Gastrocnemius medialis (tissue), 4 donors: ENCODE measurements at places on chromosomes 3 and 15. TPM values are rescaled to one million over a fixed set of nuclear protein-coding genes. Genes with fewer than 3 reads are reported as not detected.

The MEX3B gene
- 2.4 TPM for total RNA-seq

GRCh38 chr15:90162956-90163355 is 38.2 kb upstream of the SEMA4B start:
- H3K27me3 ChIP-seq: no peaks in the 10 kb centered on the region
- H3K4me3 ChIP-seq: no peak overlapping the region
- H3K36me3 ChIP-seq: no peaks in the 10 kb centered on the region
- H3K27ac ChIP-seq: no peak overlapping the region
- H3K4me1 ChIP-seq: peaks cover 6% of the 10 kb centered on the region
- DNase-seq: no peak

The AMIGO3 gene
- 0.42 TPM for total RNA-seq

The FBXO40 gene
- 7.2 TPM for total RNA-seq

DNA sequence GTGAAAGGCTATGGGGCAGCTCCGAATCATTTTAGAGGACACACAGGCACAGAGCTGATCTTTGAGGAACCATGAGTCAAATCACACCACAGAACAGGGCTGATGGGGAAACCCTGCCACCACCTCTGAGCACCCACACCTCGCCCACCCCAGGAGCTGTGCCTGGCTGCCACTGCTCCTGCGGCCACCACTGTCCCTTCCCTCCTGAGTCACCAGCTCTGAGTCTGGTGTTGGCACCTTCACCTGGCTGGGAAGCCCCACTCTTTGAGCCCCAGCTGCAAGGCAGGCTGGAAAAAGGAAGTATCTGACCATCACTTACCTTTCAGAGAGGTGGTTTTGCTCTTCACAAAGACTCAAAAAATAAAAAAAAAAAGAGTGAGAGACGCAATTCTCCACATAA is 63.6 kb upstream of the MEF2A start:
- no peak overlapping the region for H3K27ac ChIP-seq
- H3K4me3 ChIP-seq: no peak overlapping the region
- peaks cover 22% of the 10 kb centered on the region for H3K4me1 ChIP-seq
- no peaks in the 10 kb centered on the region for H3K27me3 ChIP-seq

- H3K4me1 ChIP-seq: peaks cover 44% of the 10 kb centered on the region
- no peaks in the 10 kb centered on the region for H3K27me3 ChIP-seq
- no peaks in the 10 kb centered on the region for H3K36me3 ChIP-seq
- DNase-seq: peak; percentile 20
- no peak overlapping the region for H3K4me3 ChIP-seq
These were observed 82.7 kb downstream of the ABHD5 start for GRCh38 chr3:43773273-43774094.

DNA sequence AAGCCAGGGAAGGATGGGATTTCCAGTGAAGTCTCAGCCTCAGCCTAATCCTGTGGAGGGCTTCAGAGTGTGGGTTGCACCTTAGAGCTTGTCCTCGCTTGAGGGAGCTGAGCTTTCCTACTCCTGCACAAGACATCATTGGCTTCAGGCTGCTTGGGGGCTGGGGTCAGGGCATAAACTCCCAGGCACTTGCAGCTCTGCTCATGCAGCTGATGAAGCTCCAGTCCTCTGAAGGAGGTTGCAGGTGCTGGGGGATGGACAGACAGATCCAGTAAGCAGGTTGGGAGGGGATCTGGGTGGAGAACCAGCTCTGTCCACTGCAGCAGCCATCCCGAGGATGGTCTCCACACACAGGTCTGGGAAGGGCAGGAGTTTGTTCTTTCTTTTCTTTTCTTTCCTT is 19.4 kb upstream of the POLG start:
- H3K27ac ChIP-seq: no peak overlapping the region
- peaks cover 3% of the 10 kb centered on the region for H3K4me1 ChIP-seq
- H3K36me3 ChIP-seq: no peaks in the 10 kb centered on the region

The HRH1 gene
- total RNA-seq: 0.75 TPM

GRCh38 chr15:24955531-24955921 is 739 bp downstream of the SNRPN start:
- no peaks in the 10 kb centered on the region for H3K36me3 ChIP-seq
- no peaks in the 10 kb centered on the region for H3K27me3 ChIP-seq
- peak overlapping the region; percentile 92 for H3K27ac ChIP-seq
- H3K4me3 ChIP-seq: peak overlapping the region; percentile 72
- H3K4me1 ChIP-seq: peaks cover 4% of the 10 kb centered on the region
- DNase-seq: peak; percentile 23

The PLA2G4F gene
- total RNA-seq: 1.5 TPM

DNA sequence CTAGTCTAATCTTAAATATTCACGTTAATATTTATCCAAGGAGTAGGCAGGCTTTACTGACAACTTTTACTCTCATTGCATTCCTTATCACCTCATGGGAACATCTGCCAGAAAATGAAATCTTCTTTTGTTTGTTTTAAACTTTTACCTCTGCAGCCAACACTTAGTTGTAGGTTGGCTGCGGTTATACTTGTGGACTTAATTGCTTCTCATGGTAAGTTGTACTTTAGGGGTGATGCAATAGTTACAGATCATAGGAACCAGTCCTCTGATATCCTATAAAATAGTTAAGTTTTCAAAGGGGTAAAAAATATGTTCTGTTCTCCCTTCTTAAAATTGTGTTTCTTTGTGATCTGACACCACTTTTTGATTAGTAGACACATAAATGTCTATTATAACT is 321.9 kb downstream of the ZPLD1 start:
- H3K36me3 ChIP-seq: no peaks in the 10 kb centered on the region
- no peaks in the 10 kb centered on the region for H3K4me1 ChIP-seq

DNA sequence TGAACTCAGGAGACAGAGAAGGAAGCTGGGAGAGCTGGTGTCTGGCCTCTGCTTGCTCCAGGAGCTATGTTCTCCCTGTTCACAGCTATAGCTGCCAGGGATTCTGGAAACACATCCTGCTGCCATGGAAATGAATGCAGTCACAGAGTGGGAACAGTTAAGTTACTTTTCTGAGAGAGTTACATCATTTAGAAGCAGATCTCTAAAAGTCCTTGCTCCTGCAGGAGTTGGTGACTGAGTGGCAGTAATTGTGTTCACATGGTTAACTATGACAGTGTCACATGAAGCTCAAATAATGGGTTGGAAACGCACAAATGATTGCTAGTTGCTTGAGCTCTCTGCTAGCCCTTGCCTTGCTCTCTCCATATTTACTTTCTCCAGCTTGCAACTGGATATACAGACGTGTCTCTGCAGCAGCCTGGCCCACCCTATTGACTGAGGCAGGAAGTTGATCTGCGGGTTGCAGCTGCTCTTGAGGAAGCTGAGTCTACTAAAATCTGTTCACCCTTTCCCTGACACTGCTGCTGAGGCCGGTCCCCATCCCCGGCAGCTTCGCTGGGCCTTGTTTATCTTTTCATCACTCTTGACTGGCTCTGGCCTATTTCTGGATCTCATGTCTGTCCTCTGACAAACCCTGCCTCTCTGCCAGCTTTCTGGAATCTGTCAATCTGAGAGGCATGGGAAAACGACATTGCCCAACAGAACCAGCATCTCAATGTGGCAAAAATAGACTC is 16.7 kb upstream of the ISLR start:
- H3K27ac ChIP-seq: peak overlapping the region; percentile 34
- H3K27me3 ChIP-seq: no peaks in the 10 kb centered on the region
- H3K4me1 ChIP-seq: peaks cover 13% of the 10 kb centered on the region
- H3K36me3 ChIP-seq: no peaks in the 10 kb centered on the region

DNA sequence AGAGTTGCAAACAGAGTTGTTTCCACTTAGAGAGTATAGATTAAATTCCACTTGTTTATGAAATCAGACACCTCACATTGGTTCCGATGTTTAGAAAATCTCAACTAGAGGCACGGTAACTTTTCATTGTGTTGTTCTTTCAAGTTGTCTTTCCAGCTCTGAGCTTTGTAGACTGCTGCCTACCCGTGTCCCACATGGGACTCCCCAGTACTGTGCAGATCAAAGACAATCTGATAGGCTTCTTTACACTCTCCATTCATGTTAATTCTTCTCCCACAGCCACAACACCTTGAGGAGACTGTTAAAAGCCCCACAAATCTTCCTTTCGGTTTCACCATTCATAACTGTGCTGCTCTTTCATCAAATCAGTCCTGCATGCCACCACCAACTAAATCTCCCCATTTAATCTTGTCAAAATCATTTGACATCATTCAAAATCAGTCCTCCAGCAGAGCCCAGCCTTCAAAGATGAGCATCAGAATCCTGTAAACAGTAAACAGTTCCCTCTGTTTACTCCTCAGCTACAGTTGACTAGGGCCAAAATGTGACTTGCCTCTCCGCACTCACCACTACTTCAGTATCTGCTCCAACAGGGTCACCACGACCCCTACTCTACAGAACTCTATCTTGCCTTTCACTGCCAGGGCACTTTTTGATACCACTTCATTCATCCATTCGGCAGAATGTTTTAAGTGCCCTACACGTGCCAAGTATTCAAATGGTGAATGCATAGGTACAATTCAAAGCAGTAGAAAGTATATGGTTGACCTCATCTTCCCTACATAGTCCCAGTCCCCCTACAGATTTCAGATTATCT is 8.3 kb downstream of the ANXA2 start:
- H3K27ac ChIP-seq: peak overlapping the region; percentile 98
- no peaks in the 10 kb centered on the region for H3K36me3 ChIP-seq
- no peak for DNase-seq
- H3K4me1 ChIP-seq: peaks cover 93% of the 10 kb centered on the region

The CCR2 gene
- total RNA-seq: 0.91 TPM

DNA sequence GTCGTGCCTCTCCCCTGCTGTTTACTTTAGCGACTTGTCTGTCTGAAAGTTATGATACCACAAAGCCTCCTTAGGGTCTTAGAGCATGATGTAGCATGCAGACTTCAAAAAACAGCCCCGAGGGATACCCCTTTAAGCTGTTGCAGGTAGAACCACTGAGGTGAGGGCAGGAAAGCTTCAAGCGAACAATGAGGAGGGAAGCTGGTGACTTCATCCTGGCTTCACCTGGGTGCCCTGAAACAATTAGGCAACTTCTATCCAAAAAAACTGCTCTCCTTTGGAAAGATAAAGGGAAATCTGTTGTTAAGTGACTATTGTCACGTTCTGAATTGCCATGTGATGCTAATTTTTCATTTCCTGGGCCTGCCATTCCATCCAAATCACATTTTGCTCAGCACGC is 231.6 kb downstream of the SOX2 start:
- DNase-seq: no peak
- H3K4me3 ChIP-seq: no peak overlapping the region
- no peak overlapping the region for H3K27ac ChIP-seq
- no peaks in the 10 kb centered on the region for H3K4me1 ChIP-seq

GRCh38 chr3:186746008-186746407 is 28.8 kb downstream of the KNG1 start:
- no peaks in the 10 kb centered on the region for H3K27me3 ChIP-seq
- no peak overlapping the region for H3K4me3 ChIP-seq
- no peak overlapping the region for H3K27ac ChIP-seq
- DNase-seq: no peak

DNA sequence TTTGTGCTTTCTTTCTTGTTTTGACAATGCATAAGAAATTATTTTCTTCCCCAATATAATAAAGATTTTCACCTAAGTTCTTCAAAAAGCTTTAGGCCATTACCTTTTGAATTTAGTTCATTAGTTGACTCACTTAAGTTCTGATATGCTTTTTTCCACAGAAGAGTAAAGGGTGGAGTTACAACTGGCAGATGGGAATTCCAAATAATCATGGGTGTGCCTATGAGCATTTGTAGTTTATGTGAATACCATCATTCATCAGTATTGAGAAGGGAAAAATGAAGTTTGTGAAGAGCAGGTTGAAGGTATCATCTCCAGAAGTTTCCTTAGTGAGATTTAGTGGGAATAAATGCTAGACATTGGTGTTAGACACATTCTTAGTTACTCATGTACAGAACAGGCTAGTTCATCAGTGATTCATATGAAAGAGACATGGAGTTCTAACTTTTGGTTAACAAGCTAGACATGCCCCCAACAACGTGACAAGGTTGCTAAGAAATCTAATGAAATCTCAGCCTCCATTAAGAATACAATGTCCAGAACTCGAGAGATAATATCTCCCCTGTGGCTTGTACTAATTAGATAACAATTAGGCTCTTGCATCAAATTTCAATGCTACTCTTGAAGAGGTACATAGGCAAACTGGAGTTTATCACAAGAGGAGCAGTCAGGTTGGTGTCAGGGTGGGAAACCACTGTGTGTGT is 16.9 kb upstream of the ALCAM start:
- H3K27me3 ChIP-seq: peaks cover 13% of the 10 kb centered on the region
- DNase-seq: no peak
- H3K27ac ChIP-seq: no peak overlapping the region
- no peaks in the 10 kb centered on the region for H3K36me3 ChIP-seq
- H3K4me1 ChIP-seq: no peaks in the 10 kb centered on the region

The TXNRD3 gene
- 3.2 TPM for total RNA-seq

The DIS3L gene
- 33.5 TPM for total RNA-seq

GRCh38 chr15:46316024-46316423 is 681.2 kb downstream of the SQOR start:
- H3K27ac ChIP-seq: no peak overlapping the region
- no peak overlapping the region for H3K4me3 ChIP-seq
- no peaks in the 10 kb centered on the region for H3K36me3 ChIP-seq
- no peaks in the 10 kb centered on the region for H3K27me3 ChIP-seq

- H3K4me3 ChIP-seq: peak overlapping the region; percentile 32
- no peaks in the 10 kb centered on the region for H3K27me3 ChIP-seq
- peaks cover 98% of the 10 kb centered on the region for H3K4me1 ChIP-seq
- DNase-seq: no peak
- no peaks in the 10 kb centered on the region for H3K36me3 ChIP-seq
- peak overlapping the region; percentile 53 for H3K27ac ChIP-seq
These were observed 73.8 kb downstream of the SMAD3 start for GRCh38 chr15:67138891-67139855.

The BHLHE40 gene
- total RNA-seq: 39.8 TPM

The UROC1 gene
- total RNA-seq: 0.36 TPM

DNA sequence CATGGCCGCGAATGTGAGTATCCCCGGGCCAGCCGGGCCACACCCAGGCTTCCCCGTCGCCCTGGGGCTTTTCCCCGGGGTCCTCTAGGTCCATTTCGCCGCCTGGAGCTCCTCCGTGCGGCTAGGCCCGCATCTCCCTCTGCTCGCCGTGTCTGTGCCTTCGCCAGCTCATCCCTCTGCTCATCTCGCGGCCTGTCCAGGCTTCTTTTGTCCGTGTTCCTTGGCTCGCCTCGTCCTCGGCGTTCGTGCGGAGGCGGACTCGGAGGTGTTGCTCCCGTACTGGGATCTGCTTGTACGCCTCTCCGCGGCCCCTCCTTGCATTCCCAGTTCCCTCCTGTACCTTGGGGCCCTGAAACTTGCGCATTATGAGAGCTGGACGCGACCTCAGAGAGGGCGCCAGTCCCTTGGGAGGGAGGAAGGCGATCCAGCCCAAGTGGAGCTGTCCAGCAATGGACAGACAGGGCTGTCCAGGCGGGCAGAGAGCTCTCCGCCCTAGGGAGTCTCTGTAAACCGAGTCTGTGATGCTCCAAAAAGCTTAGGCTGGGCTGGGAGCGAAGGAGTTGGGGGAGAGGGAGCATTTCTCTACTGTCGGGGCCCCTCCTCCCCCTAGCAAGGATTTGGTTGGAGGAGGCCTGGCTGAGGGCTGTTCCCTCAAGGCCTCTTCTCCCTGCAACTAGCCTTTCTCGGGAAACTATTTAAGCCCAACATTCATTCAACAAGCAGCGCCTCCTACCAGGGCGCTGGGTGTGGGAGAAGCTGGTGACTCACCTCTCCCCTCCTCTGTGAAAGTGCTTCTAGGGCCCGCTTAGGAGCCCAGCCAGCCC is 553 bp downstream of the TMEM43 start:
- H3K4me1 ChIP-seq: peaks cover 41% of the 10 kb centered on the region
- H3K27ac ChIP-seq: peak overlapping the region; percentile 94
- no peaks in the 10 kb centered on the region for H3K27me3 ChIP-seq
- H3K36me3 ChIP-seq: no peaks in the 10 kb centered on the region
- H3K4me3 ChIP-seq: peak overlapping the region; percentile 76

The MST1R gene
- 0.51 TPM for total RNA-seq
